ENCODE measurements at places on chromosomes 3 and 15.

- no peak for DNase-seq
Observed at GRCh38 chr3:53167418-53168174, 6.6 kb downstream of the PRKCD start.

DNA sequence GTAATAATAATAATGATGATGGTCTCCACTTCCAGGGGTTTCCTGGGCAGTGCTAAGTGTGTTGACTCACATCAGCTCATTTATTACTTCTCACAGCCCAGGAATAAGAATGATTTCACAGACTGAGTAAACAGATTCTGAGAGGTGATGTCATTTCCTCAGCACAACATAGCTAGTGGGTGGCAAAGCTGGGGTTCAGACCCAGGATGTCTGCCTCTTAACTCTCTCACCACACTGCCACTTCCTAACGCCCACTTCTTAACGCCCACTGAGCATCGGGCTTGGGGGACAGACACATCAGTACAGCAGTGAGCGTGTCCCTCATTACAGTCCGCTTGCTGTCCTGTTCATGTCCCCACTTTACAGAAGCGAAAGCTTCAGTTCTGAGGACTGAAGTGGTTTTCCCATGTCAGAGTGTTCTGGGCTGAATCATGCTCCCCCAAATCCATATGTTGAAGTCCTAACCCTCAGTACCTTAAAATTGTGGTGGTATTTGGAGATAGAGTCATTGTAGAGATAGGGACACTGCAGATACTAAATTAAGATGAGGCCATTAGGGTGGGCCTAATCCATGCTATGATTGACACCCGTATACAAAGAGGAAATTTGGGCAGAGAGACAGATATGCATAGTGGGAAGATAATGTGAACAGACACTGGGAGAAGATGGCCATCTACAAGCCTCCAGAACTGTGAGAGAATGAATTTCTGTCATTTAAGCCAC lies 68.0 kb downstream of the ATP2B2 start:
- DNase-seq = no peak

- no peak for DNase-seq
Observed at GRCh38 chr3:194720048-194720447, 34.4 kb downstream of the FAM43A start.

DNA sequence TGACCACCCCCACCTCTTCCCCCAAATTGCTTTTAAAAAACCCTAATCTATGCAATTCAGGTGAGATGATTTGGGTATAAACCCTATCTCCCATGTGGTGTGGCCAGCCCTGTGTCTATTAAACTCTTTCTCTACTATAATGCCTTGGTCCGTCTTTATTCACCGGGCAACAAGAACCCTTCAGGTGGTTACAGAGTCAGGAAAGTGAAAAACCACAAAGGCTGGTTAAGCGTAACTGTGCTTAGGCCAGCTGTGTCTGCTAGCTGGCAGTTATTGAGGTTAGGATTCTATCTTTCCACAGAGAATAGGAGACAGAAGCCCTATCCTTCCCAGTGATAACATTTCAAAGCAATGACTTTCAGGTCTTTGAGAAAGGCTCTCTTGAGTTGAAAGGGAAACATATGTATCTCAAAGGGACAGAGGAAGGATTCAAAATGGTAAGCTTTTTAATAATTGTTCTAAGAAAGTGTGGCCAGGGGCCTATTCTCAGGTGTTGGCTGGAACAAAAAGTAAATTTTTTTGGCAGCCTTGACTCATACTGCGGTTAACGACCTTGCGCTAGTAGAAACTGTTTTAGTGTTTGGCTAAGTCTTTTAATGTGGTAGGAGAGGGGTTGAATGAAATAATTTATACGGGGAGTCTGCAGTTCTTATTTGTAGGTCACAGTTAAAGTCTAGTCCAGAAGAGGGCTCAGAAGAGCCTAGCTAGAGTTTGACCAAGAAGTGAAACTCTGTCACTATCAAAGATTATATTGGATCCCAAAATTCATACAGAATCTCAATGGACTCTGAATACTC lies 89.0 kb downstream of the NPAP1 start:
- DNase-seq = no peak

DNA sequence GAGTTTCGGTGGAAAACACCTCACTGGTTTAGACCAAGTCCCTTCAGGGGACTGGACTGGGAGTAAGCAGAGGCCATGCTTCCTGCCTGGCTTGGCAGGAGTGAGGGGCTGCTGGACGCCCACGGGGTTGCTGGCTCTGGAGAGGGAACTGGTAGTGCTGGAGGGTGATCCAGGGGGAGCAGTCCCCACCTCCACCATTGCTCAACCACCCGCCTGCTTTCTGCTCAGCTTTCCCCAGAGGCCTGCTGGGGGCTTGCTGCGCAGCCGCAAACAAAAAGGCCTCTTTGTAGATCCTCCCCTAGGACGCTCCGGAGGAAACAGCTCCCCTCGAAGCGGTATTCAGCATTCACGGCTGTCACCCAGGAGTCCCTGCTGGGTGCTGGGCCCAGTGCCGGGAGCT lies 33.5 kb downstream of the EBLN2 start:
- no peak for DNase-seq

- DNase-seq = no peak
Observed at GRCh38 chr3:179398574-179399231, 51.2 kb downstream of the MFN1 start.

DNA sequence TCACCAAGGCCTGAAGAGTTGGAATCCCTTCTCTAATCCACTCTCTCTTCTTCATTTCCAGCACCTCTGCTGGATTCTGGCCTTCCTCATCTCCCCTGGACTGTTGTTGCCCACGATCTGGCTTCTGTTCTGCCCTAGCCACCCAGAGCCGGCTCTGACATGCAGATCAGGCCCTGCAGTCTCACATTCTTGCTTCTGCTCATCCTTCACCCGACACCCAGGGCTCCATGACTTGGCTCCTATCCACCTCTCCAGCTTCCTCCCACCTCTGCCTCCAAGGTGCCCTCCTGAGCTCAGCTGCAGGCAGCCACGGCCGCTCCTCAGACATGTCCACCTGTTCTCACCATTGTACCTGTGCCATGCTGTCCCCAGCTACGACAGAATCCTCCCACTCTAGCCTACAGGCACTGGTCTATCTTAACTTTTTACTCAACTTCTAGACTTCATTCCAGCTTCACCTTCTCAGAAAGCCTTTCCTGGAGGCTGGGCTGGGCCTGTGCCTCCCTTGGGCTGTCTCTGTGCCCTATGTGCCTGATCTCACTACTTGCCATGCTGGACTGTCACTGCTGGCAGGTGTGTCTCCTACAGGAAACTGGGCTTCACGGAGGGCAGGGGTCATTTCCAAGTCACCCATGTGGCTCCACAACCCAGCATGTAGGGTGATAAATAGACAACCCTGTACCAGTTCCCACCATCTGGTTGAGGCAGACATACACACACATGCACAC lies 16.0 kb upstream of the TBC1D21 start:
- DNase-seq = no peak

DNA sequence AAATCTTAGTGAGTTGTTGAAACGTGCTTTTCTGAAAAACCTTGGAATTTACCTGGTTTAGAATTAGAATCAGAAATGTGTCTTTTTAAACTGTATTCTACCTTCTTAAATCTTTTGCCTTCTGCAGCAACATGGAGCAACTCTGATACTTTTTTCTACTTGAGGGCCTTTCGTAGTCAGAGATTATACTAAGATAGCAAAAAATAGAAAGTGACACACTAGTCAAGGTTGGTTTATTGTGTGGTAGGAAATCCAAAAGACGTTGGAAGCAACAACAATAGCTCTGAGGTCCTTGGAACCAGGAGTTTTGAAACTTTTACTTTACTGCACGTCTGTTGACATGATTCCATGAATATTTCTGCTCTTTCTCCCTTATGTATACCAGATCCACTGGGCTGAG lies 294.9 kb downstream of the LPP start:
- DNase-seq = no peak

DNA sequence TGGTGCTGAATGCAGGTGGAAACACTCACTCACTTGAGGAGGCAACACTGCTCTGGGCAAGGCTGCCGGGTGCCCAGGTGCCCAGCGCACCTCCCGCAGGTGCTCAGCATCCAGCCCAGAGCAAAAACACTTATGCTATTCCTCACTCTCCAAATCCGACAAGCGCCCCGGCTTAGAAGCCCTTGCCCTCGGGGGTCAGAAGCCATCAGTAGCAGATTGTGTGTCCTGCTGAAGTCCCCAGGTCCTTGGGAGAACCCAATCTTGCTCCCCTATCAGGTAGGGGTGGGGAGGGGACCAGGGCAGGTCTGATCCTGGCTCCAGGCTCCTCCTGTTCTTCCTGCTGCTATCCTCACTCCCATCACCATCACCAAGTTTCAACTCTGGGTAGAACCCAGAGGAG lies 46.7 kb downstream of the TLE3 start:
- DNase-seq = no peak

DNA sequence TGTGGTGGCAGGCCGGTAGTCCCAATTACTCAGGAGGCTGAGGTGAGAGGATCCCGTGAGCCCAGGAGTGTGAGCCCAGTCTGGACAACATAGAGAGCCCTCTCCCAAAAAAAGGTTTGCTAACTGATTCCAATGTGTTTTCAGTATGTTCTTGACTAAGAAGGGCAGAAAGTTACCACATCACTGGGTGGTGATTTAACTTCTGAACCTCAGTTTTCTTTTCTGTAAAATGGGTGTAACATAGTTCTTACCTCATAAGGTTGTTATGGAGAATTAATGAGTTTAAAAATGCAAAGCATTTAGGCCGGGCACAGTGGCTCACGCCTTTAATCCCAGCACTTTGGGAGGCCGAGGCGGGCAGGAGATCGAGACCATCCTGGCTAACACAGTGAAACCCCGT lies 28.5 kb upstream of the RAF1 start:
- DNase-seq = no peak

- no peak for DNase-seq
Observed at GRCh38 chr3:21059404-21059803, 691.6 kb downstream of the ZNF385D start.

GRCh38 chr3:179603831-179604230 lies 607 bp downstream of the MRPL47 start:
- DNase-seq = no peak

GRCh38 chr15:77710206-77710605 lies 77.5 kb upstream of the LINGO1 start:
- DNase-seq = no peak

GRCh38 chr3:157128771-157129681 lies 30.9 kb downstream of the CCNL1 start:
- no peak for DNase-seq

DNA sequence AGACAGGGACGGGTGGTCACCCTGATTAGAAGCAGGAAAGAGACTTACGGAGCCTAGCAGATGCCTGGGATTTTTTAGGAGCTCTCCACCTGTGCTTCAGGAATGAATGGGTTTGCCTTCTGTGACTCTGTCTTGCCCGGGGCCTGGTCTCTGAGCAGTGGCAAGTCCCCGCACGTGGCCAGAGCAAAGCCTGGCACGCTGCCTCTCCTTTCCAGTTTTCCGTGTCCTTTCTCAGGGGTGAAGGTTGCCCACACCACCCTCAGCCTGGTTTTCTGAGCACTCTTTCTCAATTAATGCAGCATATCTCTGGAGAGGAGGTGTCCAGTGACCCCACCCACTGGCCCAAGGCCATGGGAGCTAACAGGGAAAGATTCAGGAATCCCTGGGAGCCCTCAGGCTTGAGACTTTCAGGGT lies 14.5 kb upstream of the CHST14 start:
- no peak for DNase-seq

DNA sequence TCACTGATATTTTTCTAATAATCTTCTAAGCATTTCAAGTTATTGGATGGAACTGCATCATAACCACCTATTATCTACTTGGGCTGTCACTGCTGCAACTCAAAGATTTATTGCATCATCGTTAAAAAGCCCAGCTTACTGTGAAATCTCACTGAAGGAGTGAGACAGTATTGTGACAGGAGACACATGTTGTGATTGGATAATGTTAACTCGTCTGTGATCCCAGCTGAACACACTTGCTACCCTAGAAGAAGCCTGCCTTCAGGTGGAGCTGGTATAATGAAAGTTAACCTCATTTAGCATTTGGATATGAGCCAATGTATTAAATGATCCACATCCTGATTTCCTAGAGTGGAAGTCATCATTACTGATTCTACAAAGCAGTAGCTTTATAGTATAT lies 138.1 kb downstream of the MAP2K5 start:
- peak; percentile 32 for DNase-seq

DNA sequence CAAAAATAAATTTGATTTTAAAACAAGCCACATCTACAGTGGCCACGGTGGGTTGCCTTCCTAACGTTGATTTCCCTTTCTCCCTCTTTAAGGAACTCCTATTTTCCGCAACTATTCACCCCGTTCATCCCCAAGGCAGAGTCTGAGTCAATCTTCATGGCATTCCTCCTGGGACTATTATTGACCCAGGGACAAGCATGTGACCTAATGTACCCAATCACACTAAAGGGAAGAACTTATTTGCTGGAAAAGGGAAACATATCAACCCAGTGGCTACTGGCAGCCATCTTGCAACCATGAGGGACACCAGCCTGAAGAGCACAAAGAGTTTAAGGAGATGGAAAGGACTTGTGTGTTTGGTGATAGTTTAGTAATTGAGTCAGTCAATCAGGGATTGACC lies 55.4 kb upstream of the ARHGEF3 start:
- DNase-seq = no peak

DNA sequence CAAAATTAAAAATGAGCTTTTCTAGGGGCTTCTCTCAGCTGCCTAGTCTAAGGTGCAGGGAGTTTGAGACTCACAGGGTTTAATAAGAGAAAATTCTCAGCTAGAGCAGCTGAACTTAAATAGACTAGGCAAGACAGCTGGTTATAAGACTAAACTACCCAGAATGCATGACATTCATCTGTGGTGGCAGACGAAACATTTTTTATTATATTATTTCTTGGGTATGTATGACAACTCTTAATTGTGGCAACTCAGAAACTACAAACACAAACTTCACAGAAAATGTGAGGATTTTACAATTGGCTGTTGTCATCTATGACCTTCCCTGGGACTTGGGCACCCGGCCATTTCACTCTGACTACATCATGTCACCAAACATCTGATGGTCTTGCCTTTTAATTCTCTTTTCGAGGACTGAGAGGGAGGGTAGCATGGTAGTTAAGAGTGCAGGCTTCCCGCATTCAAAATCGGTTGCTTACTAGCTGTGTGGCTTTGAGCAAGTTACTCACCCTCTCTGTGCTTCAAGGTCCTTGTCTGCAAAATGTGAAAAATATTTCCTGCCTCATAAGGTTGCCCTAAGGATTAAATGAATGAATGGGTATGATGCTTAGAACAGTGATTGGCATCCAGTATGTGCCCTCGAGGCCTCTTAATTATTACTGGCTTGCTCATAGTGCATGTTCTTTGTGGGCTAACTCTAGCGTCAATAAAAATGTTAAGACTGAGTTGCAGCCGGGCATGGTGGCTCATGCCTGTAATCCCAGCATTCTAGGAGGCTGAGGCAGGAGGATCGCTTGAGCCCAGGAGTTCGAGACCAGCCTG lies 984 bp downstream of the CCR5 start:
- DNase-seq = no peak

DNA sequence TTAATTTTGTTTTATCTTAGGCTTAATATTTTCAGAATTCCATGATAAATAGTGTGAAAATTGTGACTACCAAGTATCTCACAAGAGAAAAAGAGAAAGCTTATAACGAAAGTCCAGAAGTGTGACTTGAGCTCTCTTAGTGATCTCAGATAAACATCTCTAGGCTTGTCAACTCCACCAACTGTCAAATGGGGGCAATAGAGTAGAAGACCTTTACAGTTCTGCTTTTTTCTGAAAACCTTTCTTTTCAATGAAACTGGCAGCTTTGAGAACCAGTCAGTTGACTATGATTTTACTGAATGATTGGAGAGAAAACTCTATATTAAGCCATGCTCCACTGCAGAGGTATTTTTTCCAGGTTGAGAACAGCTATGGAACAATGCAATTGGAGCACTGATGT lies 119.2 kb upstream of the TP63 start:
- no peak for DNase-seq
